ENCODE measurements at places on chromosomes 7 and 10.

GRCh38 chr10:99996671-99997648 is 12.8 kb downstream of the DNMBP start:
- DNase-seq = no peak

DNA sequence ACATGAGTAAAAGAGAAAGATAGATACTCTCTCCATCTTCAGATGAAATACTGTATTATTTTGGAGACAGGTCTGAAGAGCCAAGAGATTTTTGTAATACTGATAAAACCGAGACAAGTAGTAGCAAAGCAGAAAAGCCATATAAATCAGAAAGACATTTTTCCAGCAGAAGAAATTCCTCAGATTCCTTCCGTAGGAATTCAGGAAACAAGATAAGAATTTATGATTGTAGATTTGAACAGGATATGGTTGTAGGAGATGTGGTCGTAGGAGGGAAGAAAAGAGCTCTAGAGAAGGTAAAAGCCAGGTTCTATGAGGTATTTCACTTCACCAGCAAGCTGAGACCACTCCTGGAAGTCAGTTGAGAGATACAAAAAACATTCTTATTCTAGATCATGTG is 17.6 kb upstream of the AASS start:
- no peak for DNase-seq

GRCh38 chr10:4162571-4163286 is 377.7 kb upstream of the KLF6 start:
- DNase-seq = no peak

DNA sequence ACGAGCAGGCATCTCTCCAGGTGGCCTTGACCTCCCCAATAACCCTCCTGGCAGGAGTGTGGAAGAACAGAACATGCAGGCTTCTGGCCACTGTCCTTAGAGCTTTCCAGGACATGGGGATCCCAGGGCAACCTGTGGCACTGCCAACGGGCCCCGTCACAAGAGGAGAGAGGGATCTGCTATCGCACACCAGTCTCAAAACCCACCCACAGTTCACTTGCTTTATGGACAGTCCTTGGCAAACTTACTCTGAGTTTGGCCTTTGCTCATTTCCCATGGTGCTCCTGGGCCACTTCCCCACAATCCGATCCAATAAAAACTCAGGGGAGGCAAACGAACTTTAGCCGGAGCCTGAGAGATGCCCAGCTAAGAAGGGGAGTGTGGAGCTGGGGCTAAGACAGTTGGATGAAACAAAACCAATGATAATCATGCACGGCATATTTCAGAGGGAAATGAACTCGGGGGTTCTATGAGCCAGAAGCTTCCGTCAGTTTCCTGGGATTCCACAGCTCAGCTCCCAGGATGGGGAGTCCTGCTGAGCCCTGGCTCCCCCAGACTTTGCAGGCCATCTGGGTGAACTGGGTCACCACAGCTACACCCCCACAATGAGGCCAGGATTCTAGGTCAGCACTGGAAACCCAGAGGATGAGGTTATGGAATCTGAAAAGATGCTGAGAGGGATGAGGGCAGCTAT is 158.4 kb downstream of the NEURL1 start:
- no peak for DNase-seq

GRCh38 chr7:117790731-117791130 is 82.5 kb downstream of the CTTNBP2 start:
- DNase-seq = no peak

All from cortex of kidney (tissue), 1 donor.